Activated CD8-positive, alpha-beta memory T cell treated with anti-CD3 and anti-CD28 coated beads, Interleukin-2, amount 50 U/mL, for 48 hours (primary cell): ENCODE measurements at places on chromosomes 2 and 18.

- no peak for DNase-seq
Measured at GRCh38 chr2:231399046-231399852, 3.7 kb downstream of the B3GNT7 start.

- no peak for DNase-seq
Measured at GRCh38 chr18:22609642-22610041, 191.9 kb upstream of the CTAGE1 start.

GRCh38 chr2:201432038-201432620 is 19.1 kb downstream of the TRAK2 start:
- DNase-seq: no peak

DNA sequence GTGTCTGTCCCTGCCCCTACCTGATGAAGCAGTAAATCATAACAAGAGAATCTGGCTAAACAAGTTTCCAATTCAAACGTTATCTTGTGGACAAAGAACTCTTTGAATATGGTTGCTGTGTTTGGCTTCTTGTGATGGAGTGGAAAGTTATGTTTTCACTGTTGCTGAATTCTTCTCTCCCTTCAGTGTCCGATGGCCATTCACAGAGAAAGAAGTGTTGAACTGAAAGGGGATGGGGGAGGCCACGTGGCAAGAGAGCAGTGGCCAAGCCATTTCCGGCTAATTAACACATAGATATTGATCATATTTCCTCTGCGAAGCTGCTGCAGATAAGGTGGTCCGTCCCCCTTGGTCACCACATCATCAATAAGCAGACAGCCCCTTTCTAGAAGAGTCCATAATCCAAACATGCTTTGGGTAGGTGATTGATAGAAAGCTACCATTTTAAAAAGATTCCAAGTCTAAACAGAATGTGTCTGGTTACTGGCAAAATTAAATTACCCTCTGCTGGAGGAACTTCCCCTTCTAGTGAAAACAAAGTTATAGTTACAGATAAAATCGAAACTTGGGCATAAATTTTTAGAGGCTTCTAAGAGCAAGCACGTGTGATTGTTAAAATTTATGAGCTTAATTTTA is 36.9 kb upstream of the FZD7 start:
- no peak for DNase-seq

GRCh38 chr2:136242687-136243277 is 124.8 kb upstream of the CXCR4 start:
- DNase-seq: peak; percentile 74

DNA sequence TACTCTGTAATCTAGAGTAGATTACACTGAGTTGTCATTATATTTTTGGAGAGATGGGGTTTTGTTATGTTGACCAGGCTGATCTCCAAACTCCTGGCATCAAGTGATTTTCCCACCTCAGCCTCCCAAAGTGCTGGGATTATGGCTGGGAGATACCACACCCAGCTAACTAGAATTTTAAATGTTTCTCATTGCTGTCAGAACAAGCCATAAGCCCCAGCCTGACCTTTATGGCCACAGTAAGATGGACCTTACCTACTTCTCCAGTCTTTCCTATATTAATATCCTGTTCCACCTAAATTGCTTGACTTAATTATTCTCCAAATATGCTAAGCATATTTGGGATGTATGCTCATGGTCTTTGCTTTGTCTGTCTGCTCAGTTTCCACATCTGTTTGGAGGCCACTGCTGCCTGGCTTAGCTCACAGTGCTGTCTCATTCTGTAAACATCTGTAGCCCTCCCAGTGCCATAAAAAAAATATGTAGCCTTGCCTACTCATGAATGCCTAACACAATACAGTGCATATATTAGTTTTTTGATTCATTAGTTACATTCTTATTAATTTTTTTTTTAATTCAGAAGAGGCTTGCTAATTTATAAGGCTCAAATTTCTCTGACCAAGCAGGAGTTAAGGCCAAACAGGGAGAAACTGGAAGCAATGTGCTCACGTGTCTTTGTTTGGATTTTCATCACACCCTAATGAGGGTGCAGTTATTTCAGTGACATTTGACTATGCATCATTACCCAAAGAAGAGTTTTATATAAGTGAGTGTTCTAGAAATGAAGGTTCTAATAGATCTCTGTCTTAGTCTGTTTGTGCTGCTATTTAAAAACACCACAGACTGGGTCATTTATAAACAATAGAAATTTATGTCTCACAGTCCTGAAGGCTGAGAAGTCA is 45.3 kb upstream of the PSME4 start:
- DNase-seq: no peak

DNA sequence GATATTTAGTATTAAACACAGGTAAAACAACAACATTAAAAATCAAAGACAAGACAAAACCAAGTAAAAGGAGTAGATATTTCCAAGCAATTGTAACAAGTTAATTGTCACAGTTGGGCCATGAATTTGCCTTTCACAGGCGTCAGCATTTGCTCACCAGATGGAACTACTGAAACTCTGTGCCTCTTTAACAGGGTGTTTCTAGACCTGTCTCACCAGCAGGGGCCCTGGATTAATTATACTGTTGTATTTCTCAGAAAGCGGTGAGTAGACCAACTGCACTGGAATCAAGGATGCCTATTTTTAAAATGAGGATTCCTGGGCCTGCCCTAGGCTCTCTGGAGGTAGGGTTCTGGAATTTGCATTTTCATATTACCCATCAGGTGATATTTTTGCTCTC is 92.6 kb downstream of the UPP2 start:
- DNase-seq: no peak
